ENCODE measurements at places on chromosomes 16 and 17. TPM values are rescaled to one million over a fixed set of nuclear protein-coding genes. Genes with fewer than 3 reads are reported as not detected.

The KIF2B gene
- total RNA-seq: not detected

The GDPD3 gene
- not detected for total RNA-seq

The KRT27 gene
- total RNA-seq: not detected

The PHOSPHO1 gene
- not detected for total RNA-seq

The GNG13 gene
- not detected for total RNA-seq

The PPP1R27 gene
- 0.17 TPM for total RNA-seq

The LPO gene
- not detected for total RNA-seq

The ITGB3 gene
- total RNA-seq: 65.9 TPM

The PYDC1 gene
- total RNA-seq: not detected

The COX10 gene
- total RNA-seq: 24.8 TPM

The TBC1D3K gene
- total RNA-seq: not detected

The MYLK3 gene
- not detected for total RNA-seq

The AOC3 gene
- not detected for total RNA-seq

The STUB1 gene
- total RNA-seq: 202 TPM

The HOXB7 gene
- total RNA-seq: 24.9 TPM

The WSCD1 gene
- 55.6 TPM for total RNA-seq

The PPL gene
- 9.1 TPM for total RNA-seq

The TMIGD1 gene
- not detected for total RNA-seq

The TMEM11 gene
- 34.9 TPM for total RNA-seq

The HBM gene
- total RNA-seq: not detected

The GFAP gene
- total RNA-seq: 1.0 TPM

The IGSF6 gene
- total RNA-seq: not detected

The SPPL2C gene
- total RNA-seq: not detected

The TP53TG3E gene
- total RNA-seq: not detected

The TMEM92 gene
- 2.7 TPM for total RNA-seq

The HOXB3 gene
- 49.9 TPM for total RNA-seq

The HES7 gene
- total RNA-seq: not detected

The ERCC4 gene
- total RNA-seq: 6.5 TPM

The PRDM7 gene
- total RNA-seq: not detected

The MLKL gene
- total RNA-seq: 19.6 TPM

The C16orf96 gene
- total RNA-seq: not detected

The C1QTNF8 gene
- total RNA-seq: not detected

The SULT1A1 gene
- 8.6 TPM for total RNA-seq

The PLEKHG4 gene
- 10.2 TPM for total RNA-seq

The CETP gene
- total RNA-seq: not detected

The PGAP6 gene
- total RNA-seq: 87.2 TPM

The ACACA gene
- total RNA-seq: 45.4 TPM

The PPY gene
- total RNA-seq: not detected

The HEATR9 gene
- not detected for total RNA-seq

The CES3 gene
- not detected for total RNA-seq

The SHBG gene
- total RNA-seq: not detected

The UTS2R gene
- total RNA-seq: not detected

The SCGB1C2 gene
- total RNA-seq: not detected

The TLCD1 gene
- 14.5 TPM for total RNA-seq

The RHBDF1 gene
- total RNA-seq: 17.5 TPM

The ALOXE3 gene
- total RNA-seq: not detected

The ZKSCAN2 gene
- 2.7 TPM for total RNA-seq

The DNAI2 gene
- total RNA-seq: not detected

The CACNA1H gene
- 0.29 TPM for total RNA-seq

The SLC52A1 gene
- 1.3 TPM for total RNA-seq

The EFTUD2 gene
- total RNA-seq: 129 TPM

The KCNAB3 gene
- total RNA-seq: 1.2 TPM

The IRF8 gene
- total RNA-seq: 0.17 TPM

The TMC7 gene
- total RNA-seq: 0.43 TPM

The NPIPB6 gene
- 0.07 TPM for total RNA-seq

The IRX6 gene
- 2.2 TPM for total RNA-seq

The KCTD13 gene
- total RNA-seq: 17.4 TPM

The ANKRD40 gene
- 27.3 TPM for total RNA-seq
